HFFc6 (cell line): ENCODE measurements at places on chromosomes 6 and 20. TPM values are rescaled to one million over a fixed set of nuclear protein-coding genes. Genes with fewer than 3 reads are reported as not detected.

- no peak for DNase-seq
- no peaks in the 10 kb centered on the region for H3K36me3 ChIP-seq
- no peak overlapping the region for H3K27ac ChIP-seq
- H3K4me3 ChIP-seq: no peak overlapping the region
Measured at GRCh38 chr20:2780948-2781347, 19.5 kb downstream of the CPXM1 start.

DNA sequence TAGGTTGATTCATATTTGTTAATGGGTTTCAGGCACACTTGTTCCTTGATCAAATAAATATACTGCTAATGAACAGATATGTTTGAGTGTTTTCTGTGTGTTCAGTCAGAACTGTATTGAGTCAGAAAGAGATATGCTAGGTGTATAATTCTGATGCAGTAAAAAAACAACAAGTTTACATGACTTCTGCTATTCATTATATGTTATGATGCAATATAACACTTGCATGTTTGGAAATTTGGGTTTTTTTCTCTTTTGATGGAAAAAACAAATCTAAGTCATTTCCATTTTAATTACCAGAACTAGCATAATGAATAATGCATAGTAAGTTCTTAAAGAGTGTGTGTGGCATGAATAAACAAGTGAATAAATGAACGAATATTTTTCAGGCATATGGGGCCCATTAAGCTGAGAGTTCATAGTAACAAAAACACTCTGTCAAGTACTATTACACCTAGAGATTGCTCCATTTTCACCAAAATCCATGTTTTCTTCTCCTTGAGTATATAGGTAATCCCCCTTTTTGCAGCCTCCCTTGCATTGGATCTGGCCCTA lies 208.3 kb upstream of the NT5E start:
- no peak overlapping the region for H3K27ac ChIP-seq
- H3K27me3 ChIP-seq: no peaks in the 10 kb centered on the region
- H3K36me3 ChIP-seq: no peaks in the 10 kb centered on the region
- DNase-seq: no peak

DNA sequence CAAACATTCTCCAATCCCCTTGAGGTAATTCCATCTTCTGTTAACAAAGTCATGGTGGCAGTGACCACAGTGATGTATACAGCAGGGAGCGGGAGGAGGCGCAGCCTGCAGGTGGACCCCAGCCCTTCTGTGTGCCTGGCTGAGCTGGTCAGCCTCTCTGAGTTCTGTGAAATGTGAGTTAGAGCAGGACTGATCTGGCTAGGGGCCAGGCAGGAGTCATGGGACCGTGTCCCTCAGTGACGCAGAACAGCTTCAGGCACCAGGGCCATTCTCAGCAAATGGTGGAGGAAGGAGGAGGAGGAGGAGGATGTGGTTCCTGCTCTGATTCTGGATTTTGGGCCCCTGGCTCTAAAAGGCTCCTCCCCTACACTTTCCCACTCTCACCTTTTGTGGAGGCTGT lies 6.9 kb downstream of the PHACTR3 start:
- H3K27ac ChIP-seq: no peak overlapping the region
- H3K27me3 ChIP-seq: peaks cover 3% of the 10 kb centered on the region
- DNase-seq: no peak
- H3K4me1 ChIP-seq: no peaks in the 10 kb centered on the region
- H3K36me3 ChIP-seq: no peaks in the 10 kb centered on the region

WFDC13 gene
- not detected in 3 replicates for total RNA-seq

PI16 gene
- not detected in 3 replicates for total RNA-seq
